Upper lobe of left lung (tissue), 6 donors: ENCODE measurements at places on chromosomes 3 and 15. TPM values are rescaled to one million over a fixed set of nuclear protein-coding genes. Genes with fewer than 3 reads are reported as not detected.
A peak's percentile ranks its signal among the peaks of the same experiment; 100 is the strongest.

DNA sequence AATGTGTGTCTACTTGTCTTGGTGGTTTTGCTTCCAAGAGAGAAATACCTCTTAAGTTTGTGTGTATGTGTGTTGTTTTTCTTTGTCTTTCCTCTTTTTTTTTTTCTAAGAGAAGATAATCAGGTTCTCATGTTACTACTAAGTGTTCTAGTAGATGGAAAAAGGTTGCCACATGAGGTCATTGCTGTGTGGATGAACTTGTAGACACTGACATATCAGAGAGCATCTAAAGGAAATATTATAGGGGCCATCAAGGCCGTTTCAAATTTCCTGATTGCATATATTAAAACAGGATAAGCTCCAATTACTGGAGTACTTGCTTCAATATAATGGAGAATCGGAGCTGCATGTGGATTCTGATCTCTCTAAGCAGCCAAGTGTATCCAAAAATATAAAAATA, 747.5 kb downstream of the NR2F2 start:
- no peak for DNase-seq
- H3K4me1 ChIP-seq: no peaks in the 10 kb centered on the region
- no peaks in the 10 kb centered on the region for H3K27me3 ChIP-seq

DNA sequence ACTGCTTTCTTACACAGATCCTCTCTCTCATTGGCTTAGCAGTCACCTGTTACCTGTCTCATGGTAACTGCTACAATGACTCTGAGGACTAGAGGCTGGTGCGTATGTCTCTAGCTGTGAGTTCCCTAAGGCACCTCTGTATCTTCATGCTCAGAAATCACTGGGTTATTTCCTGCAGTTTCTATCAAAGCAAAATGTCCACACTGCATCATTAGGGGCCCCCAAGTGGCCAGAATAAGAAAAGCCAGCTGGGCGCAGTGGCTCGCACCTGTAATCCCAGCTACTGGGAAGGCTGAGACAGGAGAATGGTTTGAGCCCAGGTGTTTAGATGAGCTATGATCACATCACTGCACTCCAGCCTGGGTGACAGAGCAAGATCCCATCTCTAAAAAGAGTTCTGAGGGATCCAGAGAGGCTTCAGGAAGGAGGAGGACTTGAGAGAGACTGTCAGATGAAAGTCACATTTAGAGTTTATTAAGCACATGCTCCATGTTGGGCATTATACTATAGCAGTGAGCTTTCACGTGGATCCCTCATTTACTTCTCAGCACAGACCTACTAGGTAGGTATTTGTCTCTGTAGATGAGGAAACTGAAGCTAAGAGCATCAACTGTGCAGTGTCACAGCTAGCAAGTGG, 2.3 kb upstream of the VPS18 start:
- H3K36me3 ChIP-seq: peaks cover 11% of the 10 kb centered on the region
- H3K4me1 ChIP-seq: peaks cover 19% of the 10 kb centered on the region
- no peak overlapping the region for H3K4me3 ChIP-seq
- no peak overlapping the region for H3K27ac ChIP-seq
- peak; percentile 55 for DNase-seq

GRCh38 chr3:32309654-32310242, 71.3 kb downstream of the CMTM8 start:
- DNase-seq: no peak
- peaks cover 11% of the 10 kb centered on the region for H3K4me1 ChIP-seq
- H3K27ac ChIP-seq: no peak overlapping the region
- no peak overlapping the region for H3K4me3 ChIP-seq
- no peaks in the 10 kb centered on the region for H3K27me3 ChIP-seq

GRCh38 chr3:55812394-55813013, 325.4 kb upstream of the WNT5A start:
- no peaks in the 10 kb centered on the region for H3K36me3 ChIP-seq
- H3K27me3 ChIP-seq: no peaks in the 10 kb centered on the region
- no peak for DNase-seq
- no peak overlapping the region for H3K4me3 ChIP-seq

- H3K4me3 ChIP-seq: no peak overlapping the region
- no peaks in the 10 kb centered on the region for H3K4me1 ChIP-seq
- no peaks in the 10 kb centered on the region for H3K27me3 ChIP-seq
Measured at GRCh38 chr3:24591661-24592555, 97.3 kb upstream of the THRB start.

GRCh38 chr3:179848711-179849110, 188.0 kb downstream of the PEX5L start:
- H3K27ac ChIP-seq: no peak overlapping the region
- no peak overlapping the region for H3K4me3 ChIP-seq
- H3K36me3 ChIP-seq: no peaks in the 10 kb centered on the region
- H3K27me3 ChIP-seq: no peaks in the 10 kb centered on the region

DNA sequence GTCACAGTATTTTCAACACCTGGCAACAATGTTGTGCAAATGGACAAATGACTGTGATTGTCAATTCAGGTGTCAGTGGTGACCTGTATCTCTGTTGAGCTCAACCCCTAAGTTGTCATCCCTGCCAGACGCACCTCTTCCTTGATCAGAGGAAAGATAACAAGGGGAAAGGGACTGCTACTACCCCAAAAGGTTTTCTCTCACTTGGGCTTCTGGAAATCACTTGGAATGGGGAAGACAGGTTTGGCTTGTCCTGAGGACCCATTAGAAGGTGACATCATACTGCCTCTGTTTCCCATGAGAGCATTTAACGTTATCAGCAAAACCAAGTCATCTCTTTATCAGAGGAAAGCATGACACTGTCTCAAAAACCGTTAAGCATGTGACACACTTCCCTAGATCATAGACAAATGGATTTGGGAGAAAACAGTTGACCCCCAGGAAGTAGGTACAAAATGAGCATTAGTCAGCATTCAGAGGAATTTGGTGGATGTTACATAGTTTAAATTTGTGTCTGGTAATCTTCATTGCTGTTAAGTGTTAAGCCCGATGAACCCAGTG, 769.5 kb downstream of the GRM7 start:
- no peak overlapping the region for H3K27ac ChIP-seq
- no peak overlapping the region for H3K4me3 ChIP-seq
- H3K36me3 ChIP-seq: no peaks in the 10 kb centered on the region
- no peaks in the 10 kb centered on the region for H3K4me1 ChIP-seq

- no peaks in the 10 kb centered on the region for H3K36me3 ChIP-seq
- H3K4me3 ChIP-seq: peak overlapping the region; percentile 71
- H3K4me1 ChIP-seq: peaks cover 51% of the 10 kb centered on the region
- H3K27me3 ChIP-seq: no peaks in the 10 kb centered on the region
Measured at GRCh38 chr3:71064956-71065763, 518.4 kb downstream of the FOXP1 start.

DNA sequence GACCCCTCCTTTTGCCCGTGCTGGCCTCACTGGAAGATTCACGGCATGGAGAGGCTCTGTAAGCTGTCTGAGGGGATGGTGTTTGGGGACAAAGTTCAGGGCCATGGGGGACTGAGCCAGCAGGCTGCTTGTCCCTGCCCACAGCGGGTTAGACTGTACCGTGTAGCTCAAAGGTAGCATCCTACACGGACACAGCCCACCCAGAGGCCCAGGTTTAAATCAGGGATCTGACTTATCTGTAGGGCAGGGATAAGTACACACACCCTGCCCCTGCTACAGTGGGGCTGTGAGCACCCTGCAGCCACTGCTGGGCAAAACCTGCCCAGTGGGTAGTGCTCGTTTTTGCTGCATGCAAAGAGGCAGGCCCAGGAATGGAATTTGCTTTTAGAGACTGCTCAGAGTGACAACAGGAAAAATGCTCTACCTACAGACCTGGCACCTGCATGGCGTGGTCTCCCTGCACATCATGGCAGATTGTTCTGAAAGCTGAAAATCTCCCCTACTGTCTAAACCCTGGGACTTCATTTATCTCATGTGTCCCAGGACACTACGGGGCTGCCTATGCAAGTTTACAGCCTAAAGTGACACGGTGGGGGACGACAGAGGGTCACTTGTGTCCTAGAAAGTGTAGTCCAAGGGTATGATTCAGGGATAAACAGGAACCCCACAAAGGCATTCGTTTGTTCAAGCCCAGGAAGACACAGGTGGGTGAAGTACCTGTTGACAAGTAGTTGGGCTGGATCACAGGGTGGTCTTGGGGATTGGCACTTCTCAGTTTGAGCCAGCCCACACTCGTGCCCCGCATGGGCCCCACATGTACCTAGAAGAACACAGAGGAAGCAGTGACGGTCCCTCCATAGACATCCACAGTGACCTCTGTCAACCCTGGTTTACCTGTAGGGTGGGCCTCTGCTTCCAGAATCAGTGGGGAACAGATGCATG, 27.7 kb downstream of the CHDH start:
- H3K4me3 ChIP-seq: no peak overlapping the region
- H3K27me3 ChIP-seq: no peaks in the 10 kb centered on the region
- no peaks in the 10 kb centered on the region for H3K36me3 ChIP-seq
- no peaks in the 10 kb centered on the region for H3K4me1 ChIP-seq
- no peak overlapping the region for H3K27ac ChIP-seq

DNA sequence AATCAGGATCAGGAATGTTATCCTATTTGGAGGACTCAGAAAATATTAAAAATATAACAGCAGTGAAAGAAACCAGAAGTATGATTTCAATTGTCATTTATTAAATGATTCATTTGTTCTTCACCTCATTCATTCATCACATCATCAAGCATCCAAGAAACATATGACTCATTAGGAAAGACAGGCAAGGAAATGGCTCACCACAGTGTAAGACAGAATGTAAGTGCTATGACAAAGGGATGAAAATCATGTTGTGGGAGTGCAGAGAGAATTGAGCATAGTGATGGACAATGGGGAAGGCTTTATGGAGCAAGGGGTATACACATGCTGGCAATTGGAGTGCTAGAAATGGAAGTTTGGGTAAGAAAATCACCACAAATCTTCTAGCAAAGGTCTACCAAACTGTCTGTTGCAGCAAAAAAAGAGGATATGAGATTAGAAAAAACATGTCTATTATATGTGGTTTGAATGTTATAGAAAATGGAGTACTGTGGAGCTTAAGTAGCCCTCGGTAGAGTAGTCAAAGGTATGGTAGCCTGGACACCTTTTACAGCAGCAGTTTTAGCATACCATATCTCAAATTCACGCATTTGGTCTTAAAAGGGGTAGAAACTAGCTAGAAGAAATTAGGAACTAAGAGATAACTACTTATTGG, 111.1 kb upstream of the GPR149 start:
- DNase-seq: no peak
- H3K27ac ChIP-seq: no peak overlapping the region
- H3K36me3 ChIP-seq: no peaks in the 10 kb centered on the region
- H3K27me3 ChIP-seq: no peaks in the 10 kb centered on the region
- no peaks in the 10 kb centered on the region for H3K4me1 ChIP-seq
- no peak overlapping the region for H3K4me3 ChIP-seq

DNA sequence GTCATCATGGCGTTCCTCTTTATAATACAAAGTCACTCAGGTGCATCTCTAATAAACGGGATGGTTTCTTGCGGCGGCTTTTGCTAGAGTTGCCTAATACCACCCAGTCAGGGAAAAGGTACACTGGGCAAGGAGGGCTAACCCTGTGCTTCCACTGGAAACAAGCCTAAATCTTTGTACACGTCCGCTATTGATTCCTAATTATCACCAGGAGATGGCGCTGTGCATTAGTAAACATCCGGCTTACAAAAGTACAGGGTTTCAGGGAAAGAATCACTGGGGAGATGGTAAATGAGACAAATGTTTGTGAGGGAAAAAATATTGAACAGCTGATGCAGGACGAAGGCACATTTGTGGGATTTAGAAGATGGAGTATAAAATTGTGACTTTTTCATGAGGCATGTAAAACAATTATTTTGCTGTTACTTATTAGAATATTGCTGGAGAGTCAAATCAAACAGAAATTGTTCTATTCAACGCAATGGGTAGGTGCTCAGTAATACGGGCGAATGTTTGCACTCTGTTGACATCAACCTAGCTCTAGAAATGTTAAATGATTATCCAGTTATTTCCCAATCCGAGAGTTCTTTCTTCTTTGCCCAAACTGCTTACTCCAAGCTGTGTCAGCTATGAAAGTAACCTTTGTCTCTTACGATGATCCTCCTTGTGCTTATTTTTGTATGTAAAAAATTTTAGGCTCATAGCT, 50.6 kb downstream of the GMNC start:
- H3K4me3 ChIP-seq: no peak overlapping the region
- DNase-seq: no peak
- H3K36me3 ChIP-seq: no peaks in the 10 kb centered on the region
- no peaks in the 10 kb centered on the region for H3K27me3 ChIP-seq

- peak overlapping the region; percentile 38 for H3K27ac ChIP-seq
- no peak for DNase-seq
- H3K4me1 ChIP-seq: peaks cover 34% of the 10 kb centered on the region
- no peaks in the 10 kb centered on the region for H3K36me3 ChIP-seq
- no peaks in the 10 kb centered on the region for H3K27me3 ChIP-seq
Measured at GRCh38 chr3:169286214-169286613, 377.3 kb downstream of the MECOM start.

DNA sequence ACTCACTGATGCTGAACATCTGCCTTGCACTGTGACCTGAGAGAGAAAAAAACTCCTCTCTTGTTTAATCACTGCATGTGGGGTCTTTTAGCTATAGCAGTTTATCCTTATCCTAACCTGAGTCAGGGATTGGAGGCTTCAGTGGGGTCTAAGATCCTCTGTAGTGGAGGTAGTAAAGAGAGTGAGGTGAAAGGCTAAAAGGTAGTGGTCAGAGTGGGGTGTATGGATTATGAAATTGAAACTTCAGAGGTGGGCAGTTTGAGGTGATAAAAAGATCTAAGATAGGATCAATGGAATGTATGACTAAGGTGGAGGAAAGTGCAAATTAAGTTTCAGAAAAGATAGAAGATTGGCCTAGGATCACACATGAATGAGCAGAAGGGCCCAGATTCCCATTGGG, 36.5 kb downstream of the DET1 start:
- no peaks in the 10 kb centered on the region for H3K4me1 ChIP-seq
- H3K27me3 ChIP-seq: no peaks in the 10 kb centered on the region
- H3K27ac ChIP-seq: no peak overlapping the region
- no peak overlapping the region for H3K4me3 ChIP-seq

GRCh38 chr15:43463507-43463906, 29.4 kb downstream of the TP53BP1 start:
- H3K36me3 ChIP-seq: no peaks in the 10 kb centered on the region
- H3K27ac ChIP-seq: no peak overlapping the region
- DNase-seq: no peak
- no peaks in the 10 kb centered on the region for H3K27me3 ChIP-seq
- no peaks in the 10 kb centered on the region for H3K4me1 ChIP-seq

DNA sequence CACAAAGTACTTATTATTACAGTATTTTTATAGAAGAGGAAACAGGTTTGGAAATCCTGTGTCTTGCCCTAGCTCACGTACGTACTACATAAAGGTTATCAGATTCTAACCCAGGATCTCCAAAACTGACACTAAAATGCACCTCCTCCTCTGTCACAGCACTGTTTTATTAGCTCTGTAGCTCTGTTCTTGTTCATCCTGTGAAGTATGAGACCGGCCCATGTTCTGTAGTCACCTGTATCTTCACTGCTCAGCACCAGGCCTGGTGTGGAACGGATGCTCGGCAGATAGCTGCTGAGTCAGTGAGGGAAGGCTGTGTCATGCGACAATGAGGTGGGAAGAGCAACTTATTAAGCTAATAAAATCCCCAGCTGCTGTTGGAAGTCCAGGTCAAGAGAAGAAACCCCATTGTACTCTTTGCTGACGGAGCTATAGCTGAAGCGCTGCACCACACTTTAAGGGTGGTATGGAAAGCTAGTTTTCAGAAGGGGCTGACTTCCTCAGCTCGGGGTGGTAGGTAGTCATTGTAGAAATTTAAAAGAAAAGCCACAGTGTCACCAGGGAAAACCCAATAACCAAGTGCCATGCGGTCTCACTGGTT, 22.8 kb downstream of the BCL2A1 start:
- H3K4me1 ChIP-seq: peaks cover 12% of the 10 kb centered on the region
- no peak for DNase-seq
- no peak overlapping the region for H3K27ac ChIP-seq
- no peaks in the 10 kb centered on the region for H3K27me3 ChIP-seq
- H3K4me3 ChIP-seq: no peak overlapping the region
- H3K36me3 ChIP-seq: no peaks in the 10 kb centered on the region

The PFKFB4 gene
- total RNA-seq: 11.8 TPM

The MUSTN1 gene
- total RNA-seq: 62.9 TPM

The TMCO5A gene
- total RNA-seq: not detected

The COL8A1 gene
- 61.0 TPM for total RNA-seq

The GASK1A gene
- 8.3 TPM for total RNA-seq
